ENCODE measurements at places on chromosomes 4 and X.
A peak's percentile ranks its signal among the peaks of the same experiment; 100 is the strongest.

DNA sequence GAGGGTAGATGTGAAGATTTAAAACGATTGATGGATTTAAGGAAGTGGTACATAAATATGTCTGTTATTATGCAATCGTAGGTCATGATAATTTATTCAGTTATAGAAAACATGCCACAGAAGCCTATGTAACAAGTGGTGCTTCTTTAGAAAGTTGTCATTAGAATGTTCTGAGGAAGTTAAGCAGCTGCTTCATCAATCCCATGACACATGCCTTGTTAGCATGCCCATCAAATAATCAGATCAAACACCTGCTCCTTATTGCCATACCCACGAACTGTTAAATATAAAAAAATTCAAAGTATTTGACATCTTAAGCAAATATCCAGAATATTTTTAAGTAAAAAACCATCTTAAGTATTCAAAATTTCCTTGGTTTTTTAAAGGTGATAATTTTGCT lies 76.4 kb upstream of the MYOZ2 start:
- no peak overlapping the region for H3K27ac ChIP-seq
- DNase-seq = no peak
- H3K27me3 ChIP-seq = no peaks in the 10 kb centered on the region
- peaks cover 15% of the 10 kb centered on the region for H3K36me3 ChIP-seq
- no peaks in the 10 kb centered on the region for H3K4me1 ChIP-seq

- no peaks in the 10 kb centered on the region for H3K4me1 ChIP-seq
- no peaks in the 10 kb centered on the region for H3K27me3 ChIP-seq
- peaks cover under 1% of the 10 kb centered on the region for H3K36me3 ChIP-seq
- no peak overlapping the region for H3K4me3 ChIP-seq
These were observed 20.8 kb downstream of the PRDM5 start for GRCh38 chr4:120901731-120902130.

- H3K4me3 ChIP-seq = peak overlapping the region; percentile 18
- DNase-seq = no peak
- H3K27ac ChIP-seq = peak overlapping the region; percentile 69
- no peaks in the 10 kb centered on the region for H3K36me3 ChIP-seq
- peaks cover 40% of the 10 kb centered on the region for H3K4me1 ChIP-seq
These were observed 97.6 kb downstream of the MGST2 start for GRCh38 chr4:139763205-139763604.

GRCh38 chrX:18769812-18770573 lies 62.5 kb downstream of the PPEF1 start:
- no peaks in the 10 kb centered on the region for H3K36me3 ChIP-seq
- H3K4me1 ChIP-seq = no peaks in the 10 kb centered on the region
- DNase-seq = no peak
- no peaks in the 10 kb centered on the region for H3K27me3 ChIP-seq

DNA sequence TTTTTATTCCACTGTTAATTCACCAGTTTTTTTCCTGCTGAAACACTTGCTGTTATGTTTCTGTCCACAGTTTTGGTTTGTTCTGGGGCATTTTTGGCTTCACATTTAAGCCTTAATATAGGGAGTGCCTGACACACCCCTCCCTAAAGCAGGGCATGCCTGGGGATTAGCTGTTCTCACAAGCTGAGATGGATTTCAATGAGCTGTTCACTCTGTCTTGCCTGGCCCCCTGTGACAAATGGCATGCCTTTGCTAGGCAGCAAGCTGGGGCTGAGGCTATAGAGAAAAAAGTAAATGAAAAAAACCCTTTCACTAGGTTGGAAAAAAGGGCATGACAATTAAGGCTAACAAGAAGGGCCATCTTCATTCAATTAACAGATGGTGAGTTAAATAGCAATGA lies 22.4 kb downstream of the LPAR4 start:
- H3K36me3 ChIP-seq = no peaks in the 10 kb centered on the region
- H3K4me1 ChIP-seq = no peaks in the 10 kb centered on the region
- no peak overlapping the region for H3K27ac ChIP-seq

- H3K27me3 ChIP-seq = no peaks in the 10 kb centered on the region
- no peak overlapping the region for H3K27ac ChIP-seq
- H3K4me1 ChIP-seq = no peaks in the 10 kb centered on the region
- no peak for DNase-seq
- no peaks in the 10 kb centered on the region for H3K36me3 ChIP-seq
These were observed 56.0 kb downstream of the BANK1 start for GRCh38 chr4:101846550-101846949.

DNA sequence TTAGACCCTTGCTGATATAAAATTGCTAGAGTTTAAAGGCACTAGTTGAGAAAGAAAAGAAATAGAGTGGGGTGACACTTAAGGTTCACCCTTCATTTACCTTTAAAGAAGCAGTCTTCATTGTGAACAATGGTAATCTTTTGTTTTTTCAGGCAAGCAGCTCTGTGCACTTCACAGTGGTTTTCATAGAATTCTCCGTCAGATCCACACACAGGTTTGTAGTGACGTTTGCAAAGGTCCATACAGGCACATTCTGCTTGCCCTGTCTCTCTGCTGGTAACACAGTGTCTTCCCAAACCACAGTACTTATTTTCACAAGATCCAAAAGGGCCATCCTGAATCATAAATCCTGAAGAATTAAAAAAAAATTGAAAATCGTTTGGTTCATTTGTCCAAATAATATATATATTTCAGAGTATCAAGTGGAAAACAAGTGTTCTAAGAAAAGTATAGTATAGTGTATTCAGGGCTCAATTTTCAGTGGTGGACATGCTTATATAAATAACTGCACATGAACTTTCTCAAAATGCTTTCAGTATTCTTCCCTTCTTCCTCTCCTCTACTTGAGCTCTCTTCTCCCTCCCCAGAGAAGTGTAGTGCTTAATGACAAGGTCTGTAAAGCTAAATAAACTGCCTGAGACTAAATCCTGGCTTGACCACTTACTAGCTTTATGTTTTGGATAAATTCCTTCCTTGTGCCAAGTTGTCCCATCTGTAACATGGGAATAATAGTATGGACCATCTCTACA lies 243.3 kb downstream of the FSTL5 start:
- H3K4me3 ChIP-seq = no peak overlapping the region
- no peaks in the 10 kb centered on the region for H3K4me1 ChIP-seq
- H3K27ac ChIP-seq = no peak overlapping the region
- H3K36me3 ChIP-seq = no peaks in the 10 kb centered on the region

GRCh38 chr4:4859799-4860599 lies 534 bp downstream of the MSX1 start:
- no peak for DNase-seq
- peak overlapping the region; percentile 62 for H3K4me3 ChIP-seq
- H3K27me3 ChIP-seq = peaks cover 89% of the 10 kb centered on the region
- H3K36me3 ChIP-seq = peaks cover 6% of the 10 kb centered on the region

- no peaks in the 10 kb centered on the region for H3K36me3 ChIP-seq
- DNase-seq = no peak
- peaks cover 77% of the 10 kb centered on the region for H3K27me3 ChIP-seq
- no peak overlapping the region for H3K4me3 ChIP-seq
- no peak overlapping the region for H3K27ac ChIP-seq
These were observed 810 bp upstream of the SOX3 start for GRCh38 chrX:140505421-140506337.

DNA sequence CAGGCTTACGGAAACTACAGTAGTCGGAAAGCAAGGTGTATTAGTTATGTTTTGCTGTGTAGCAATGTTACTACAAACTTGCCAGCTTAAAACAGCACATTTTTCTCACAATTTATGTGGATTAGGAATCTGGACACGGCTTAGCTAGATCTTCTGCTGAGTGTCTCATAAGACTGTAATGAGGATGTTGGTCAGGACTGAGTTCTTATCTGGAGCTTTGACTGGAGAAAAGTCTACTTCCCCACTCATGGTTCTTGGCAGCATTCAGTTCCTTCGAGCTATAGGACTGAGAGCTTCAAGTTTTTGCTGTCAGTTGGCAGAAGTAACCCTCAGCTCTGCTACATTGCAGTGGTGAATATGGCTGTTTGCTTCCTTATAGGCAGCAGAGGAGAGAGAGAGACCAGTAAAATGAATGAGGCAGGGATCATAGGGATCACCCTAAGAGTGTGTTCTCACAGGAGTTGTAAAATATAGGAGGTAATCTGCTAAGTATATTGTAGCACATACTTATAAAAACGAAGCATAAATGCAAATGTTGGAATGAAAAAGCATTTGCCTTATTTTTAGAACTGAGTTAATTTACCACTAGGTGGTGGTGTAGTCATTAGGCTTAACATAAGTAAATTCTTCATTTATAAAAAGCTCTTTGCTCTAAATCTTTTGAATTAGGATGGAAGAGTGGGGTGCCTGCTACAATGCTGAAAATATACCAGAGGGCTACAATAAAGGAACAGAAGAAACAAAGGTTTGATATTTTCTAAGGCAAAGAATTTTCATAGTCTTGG lies 38.6 kb downstream of the ALG13 start:
- H3K27me3 ChIP-seq = no peaks in the 10 kb centered on the region
- no peaks in the 10 kb centered on the region for H3K4me1 ChIP-seq
- no peak overlapping the region for H3K27ac ChIP-seq
- no peak overlapping the region for H3K4me3 ChIP-seq

DNA sequence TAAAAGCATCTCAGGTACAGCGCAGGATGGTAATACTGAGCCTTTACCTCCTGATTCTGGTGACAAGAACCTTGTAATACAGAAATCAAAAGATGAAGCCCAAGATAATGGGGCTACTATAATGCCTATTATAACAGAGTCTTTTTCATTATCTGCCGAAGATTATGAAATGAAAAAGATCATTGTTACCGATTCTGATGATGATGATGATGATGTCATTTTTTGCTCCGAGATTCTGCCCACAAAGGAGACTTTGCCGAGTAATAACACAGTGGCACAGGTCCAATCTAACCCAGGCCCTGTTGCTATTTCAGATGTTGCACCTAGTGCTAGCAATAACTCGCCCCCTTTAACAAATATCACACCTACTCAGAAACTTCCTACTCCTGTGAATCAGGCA lies 3.2 kb downstream of the ZBTB33 start:
- H3K27ac ChIP-seq = no peak overlapping the region
- no peaks in the 10 kb centered on the region for H3K4me1 ChIP-seq
- no peaks in the 10 kb centered on the region for H3K36me3 ChIP-seq

DNA sequence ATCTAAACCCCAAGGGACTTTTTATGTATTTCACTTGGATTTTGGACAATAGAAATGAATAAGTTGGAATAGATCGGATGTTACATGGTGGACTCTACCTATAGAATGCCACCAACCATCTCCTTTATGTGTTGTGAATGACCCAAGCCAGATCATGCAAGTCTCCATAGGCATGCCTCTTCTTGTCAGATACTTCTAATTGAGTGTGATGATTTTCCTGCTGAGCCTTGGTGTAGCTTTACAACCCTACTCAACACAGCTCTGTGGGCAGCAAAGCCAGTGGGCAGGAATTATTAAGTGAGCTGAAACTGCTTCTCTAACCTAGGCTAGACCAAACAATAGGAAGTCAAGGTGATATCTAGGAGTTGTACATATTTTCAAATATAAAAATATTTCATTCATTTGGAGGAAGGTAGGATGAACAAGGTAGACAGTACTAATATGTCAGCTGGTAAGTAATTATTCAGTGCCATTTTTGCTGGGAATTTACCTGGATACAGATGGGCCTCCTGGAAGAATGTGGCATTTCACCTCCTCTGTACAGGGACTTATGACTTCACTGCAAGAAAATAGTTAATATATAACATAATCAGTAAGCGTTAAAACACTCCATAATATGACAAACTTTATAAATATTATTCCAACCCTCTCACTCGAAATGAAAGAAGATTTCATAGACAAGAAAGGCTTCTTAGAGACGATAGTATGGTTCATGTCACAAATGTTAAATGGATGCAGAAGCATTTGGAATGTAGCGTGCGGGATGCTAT lies 298.0 kb upstream of the FAT1 start:
- H3K4me3 ChIP-seq = no peak overlapping the region
- H3K27ac ChIP-seq = no peak overlapping the region
- DNase-seq = no peak

DNA sequence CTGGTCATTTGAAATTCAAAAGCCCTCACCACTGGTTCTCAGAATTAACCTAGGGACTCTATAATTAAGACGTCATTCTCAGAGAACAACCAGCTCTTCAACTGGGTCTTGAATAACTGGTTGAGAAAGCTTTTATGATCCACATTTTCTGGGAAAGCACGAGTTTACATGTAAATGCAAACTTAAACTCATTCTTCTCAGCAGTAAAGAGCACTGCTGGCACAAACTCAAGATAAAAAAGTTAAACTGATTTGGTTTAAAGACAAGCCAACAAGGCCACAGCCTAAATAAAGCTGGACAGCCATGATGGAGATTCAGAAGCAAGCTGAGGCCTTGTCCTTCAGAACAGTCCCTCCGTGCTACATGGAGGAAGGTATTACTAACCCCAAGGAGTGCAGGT lies 13.2 kb downstream of the BST1 start:
- H3K4me3 ChIP-seq = no peak overlapping the region
- H3K36me3 ChIP-seq = no peaks in the 10 kb centered on the region
- no peak for DNase-seq
- H3K4me1 ChIP-seq = no peaks in the 10 kb centered on the region
- no peaks in the 10 kb centered on the region for H3K27me3 ChIP-seq

GRCh38 chr4:79237851-79238250 lies 88.0 kb downstream of the NAA11 start:
- H3K36me3 ChIP-seq = no peaks in the 10 kb centered on the region
- H3K4me1 ChIP-seq = no peaks in the 10 kb centered on the region
- no peak for DNase-seq
- H3K4me3 ChIP-seq = no peak overlapping the region
- no peak overlapping the region for H3K27ac ChIP-seq

GRCh38 chr4:14293582-14293981 lies 666.1 kb upstream of the BOD1L1 start:
- H3K27me3 ChIP-seq = no peaks in the 10 kb centered on the region
- H3K36me3 ChIP-seq = no peaks in the 10 kb centered on the region
- no peaks in the 10 kb centered on the region for H3K4me1 ChIP-seq
- DNase-seq = no peak
- no peak overlapping the region for H3K4me3 ChIP-seq
- no peak overlapping the region for H3K27ac ChIP-seq

DNA sequence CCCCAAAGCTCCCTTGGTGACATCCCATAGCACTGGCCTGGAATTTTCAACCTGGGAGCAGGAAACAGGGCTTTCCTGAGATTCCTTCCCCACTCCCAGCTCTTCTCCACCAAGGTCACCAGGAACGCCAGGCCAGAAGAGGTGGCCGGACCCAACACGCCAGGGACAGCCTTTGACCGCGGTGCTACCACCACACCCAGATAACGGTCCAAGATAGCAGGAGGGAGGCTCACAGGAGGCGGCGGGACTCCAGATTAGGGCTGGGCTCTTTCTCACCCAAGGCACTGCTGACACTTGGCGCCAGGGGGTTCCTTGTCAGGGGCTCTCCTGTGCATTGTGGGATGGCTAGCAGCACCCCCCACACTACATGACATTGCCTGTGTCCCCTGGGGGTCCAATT lies 22.9 kb downstream of the ZFYVE28 start:
- no peaks in the 10 kb centered on the region for H3K4me1 ChIP-seq
- no peak overlapping the region for H3K4me3 ChIP-seq
- no peaks in the 10 kb centered on the region for H3K27me3 ChIP-seq
- no peaks in the 10 kb centered on the region for H3K36me3 ChIP-seq

- H3K27me3 ChIP-seq = no peaks in the 10 kb centered on the region
- H3K4me3 ChIP-seq = no peak overlapping the region
- H3K4me1 ChIP-seq = no peaks in the 10 kb centered on the region
- DNase-seq = no peak
- H3K36me3 ChIP-seq = no peaks in the 10 kb centered on the region
These were observed 67.1 kb downstream of the DTHD1 start for GRCh38 chr4:36348403-36348938.

Measured in tibial artery (tissue), 4 donors.